ENCODE measurements at places on chromosomes 12 and 14. TPM values are rescaled to one million over a fixed set of nuclear protein-coding genes. Genes with fewer than 3 reads are reported as not detected.

Gene SIX6
- not detected for total RNA-seq

GRCh38 chr12:105342464-105342863 is 12.0 kb downstream of the C12orf75 start:
- peaks cover 79% of the 10 kb centered on the region for H3K36me3 ChIP-seq
- no peak overlapping the region for H3K4me3 ChIP-seq
- peaks cover 46% of the 10 kb centered on the region for H3K4me1 ChIP-seq
- no peaks in the 10 kb centered on the region for H3K27me3 ChIP-seq
- no peak for DNase-seq
- peak overlapping the region; percentile 57 for H3K27ac ChIP-seq

GRCh38 chr12:92496790-92497189 is 206.0 kb upstream of the PLEKHG7 start:
- H3K4me3 ChIP-seq: no peak overlapping the region
- H3K4me1 ChIP-seq: peaks cover 13% of the 10 kb centered on the region
- H3K27ac ChIP-seq: no peak overlapping the region
- peaks cover 6% of the 10 kb centered on the region for H3K36me3 ChIP-seq
- DNase-seq: no peak

Gene GPR162
- 0.11 TPM for total RNA-seq

DNA sequence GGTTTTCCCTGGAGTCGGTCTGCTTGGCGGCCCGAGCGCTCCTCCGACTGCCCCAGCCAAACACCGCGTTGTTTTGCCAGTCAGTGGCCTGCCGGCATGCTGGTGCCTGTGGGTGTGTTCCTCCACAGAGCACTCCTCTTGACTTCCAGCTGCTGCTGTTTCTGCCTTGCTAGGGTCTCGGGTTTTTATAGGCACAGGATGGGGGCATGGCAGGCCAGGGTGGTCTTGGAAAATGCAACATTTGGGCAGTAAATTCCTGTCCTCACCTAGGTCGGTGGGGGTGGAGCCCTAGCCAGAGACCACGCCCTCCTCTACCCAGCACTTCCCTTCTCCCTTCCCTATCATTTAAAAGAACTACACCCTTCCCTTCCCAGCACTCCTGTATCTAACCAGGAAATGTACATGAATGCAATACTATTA is 34.7 kb upstream of the VASH1 start:
- DNase-seq: no peak
- no peaks in the 10 kb centered on the region for H3K36me3 ChIP-seq
- H3K4me3 ChIP-seq: no peak overlapping the region
- no peak overlapping the region for H3K27ac ChIP-seq
- peaks cover 27% of the 10 kb centered on the region for H3K27me3 ChIP-seq

Gene ADGRD1
- total RNA-seq: 7.7 TPM

DNA sequence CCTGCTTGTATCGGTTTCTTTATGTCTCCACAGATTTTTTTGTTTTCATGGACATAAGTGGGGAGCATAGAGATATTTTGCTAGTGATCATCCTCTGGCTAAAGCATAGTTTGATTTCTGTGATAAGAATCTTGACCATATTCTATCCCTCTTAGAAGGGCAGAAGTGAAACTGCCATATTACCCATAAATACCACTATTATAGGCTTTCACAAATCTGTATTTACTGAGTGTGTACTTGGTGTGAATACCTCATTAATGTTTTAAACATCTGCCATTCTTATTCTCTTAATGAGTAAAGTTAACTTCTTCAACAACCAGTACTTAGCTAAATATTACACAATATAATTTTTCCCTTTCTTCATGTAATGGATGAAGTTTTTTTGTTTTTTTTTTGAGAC is 16.1 kb downstream of the WNK1 start:
- no peak overlapping the region for H3K27ac ChIP-seq
- H3K27me3 ChIP-seq: no peaks in the 10 kb centered on the region
- no peak for DNase-seq
- H3K4me1 ChIP-seq: peaks cover 38% of the 10 kb centered on the region

- no peaks in the 10 kb centered on the region for H3K36me3 ChIP-seq
- peaks cover 88% of the 10 kb centered on the region for H3K27me3 ChIP-seq
- H3K4me3 ChIP-seq: no peak overlapping the region
- peaks cover 6% of the 10 kb centered on the region for H3K4me1 ChIP-seq
- H3K27ac ChIP-seq: no peak overlapping the region
Observed at GRCh38 chr14:36505892-36506731, 13.9 kb downstream of the NKX2-1 start.

- H3K36me3 ChIP-seq: no peaks in the 10 kb centered on the region
- H3K4me1 ChIP-seq: peaks cover 10% of the 10 kb centered on the region
- DNase-seq: no peak
- H3K27ac ChIP-seq: no peak overlapping the region
- H3K27me3 ChIP-seq: peaks cover 78% of the 10 kb centered on the region
Observed at GRCh38 chr14:60636879-60637478, 12.3 kb downstream of the SIX1 start.

GRCh38 chr12:110699591-110700445 is 10.9 kb upstream of the HVCN1 start:
- H3K36me3 ChIP-seq: no peaks in the 10 kb centered on the region
- no peaks in the 10 kb centered on the region for H3K27me3 ChIP-seq
- peaks cover 12% of the 10 kb centered on the region for H3K4me1 ChIP-seq
- no peak overlapping the region for H3K4me3 ChIP-seq
- H3K27ac ChIP-seq: no peak overlapping the region

Gene NKX2-1
- total RNA-seq: not detected

Gene LRCOL1
- total RNA-seq: not detected
